Omental fat pad (tissue), 4 donors: ENCODE measurements at places on chromosomes 4 and X. TPM values are rescaled to one million over a fixed set of nuclear protein-coding genes. Genes with fewer than 3 reads are reported as not detected.

Gene KLF8
- total RNA-seq = 30.1 TPM

Gene SLC35A2
- total RNA-seq = 17.4 TPM

Gene PRRG3
- total RNA-seq = 1.2 TPM

Gene GALNT7
- 10.2 TPM for total RNA-seq

Gene CXCL11
- total RNA-seq = 1.3 TPM

Gene NLGN3
- total RNA-seq = 0.48 TPM

Gene SYP
- 0.46 TPM for total RNA-seq

Gene FMR1NB
- total RNA-seq = not detected

Gene PPARGC1A
- total RNA-seq = 5.0 TPM

Gene ETDB
- not detected for total RNA-seq

Gene MAGEA8
- not detected for total RNA-seq

Gene GABRE
- 106 TPM for total RNA-seq

Gene CXCL3
- total RNA-seq = 10.7 TPM

Gene NAP1L2
- 1.5 TPM for total RNA-seq

Gene STATH
- not detected for total RNA-seq

Gene FAM47A
- total RNA-seq = not detected

Gene STPG2
- total RNA-seq = 0.56 TPM

Gene CTPS2
- total RNA-seq = 7.2 TPM

Gene RNF212
- total RNA-seq = 3.4 TPM

Gene ZFP92
- total RNA-seq = 4.4 TPM

Gene MGARP
- total RNA-seq = 0.63 TPM

Gene SH3RF1
- 27.3 TPM for total RNA-seq

Gene MBNL3
- total RNA-seq = 13.7 TPM

Gene SH3TC1
- 32.6 TPM for total RNA-seq

Gene ENPEP
- total RNA-seq = 30.3 TPM

Gene RPS3A
- 2,629 TPM for total RNA-seq

Gene SPP1
- 1,073 TPM for total RNA-seq

Gene IL13RA2
- 0.56 TPM for total RNA-seq

Gene HMX1
- not detected for total RNA-seq

Gene FREM3
- not detected for total RNA-seq

Gene HSD17B13
- total RNA-seq = 1.3 TPM

Gene C1QTNF7
- 5.8 TPM for total RNA-seq

Gene AKAP4
- not detected for total RNA-seq

Gene CT45A1
- total RNA-seq = not detected

Gene RHOXF1
- total RNA-seq = not detected

Gene PNMA5
- not detected for total RNA-seq

Gene HELQ
- 20.0 TPM for total RNA-seq

Gene CSAG3
- total RNA-seq = not detected

Gene HAUS7
- 14.9 TPM for total RNA-seq

Gene HEPH
- 4.7 TPM for total RNA-seq

Gene MAOB
- total RNA-seq = 93.2 TPM

Gene LRP2BP
- total RNA-seq = 1.2 TPM

Gene VEGFD
- 28.8 TPM for total RNA-seq

Gene NDUFB11
- 63.2 TPM for total RNA-seq

Gene SCML2
- 2.2 TPM for total RNA-seq

Gene GABRB1
- total RNA-seq = not detected

Gene MAGEA12
- total RNA-seq = not detected

Gene TLL1
- total RNA-seq = 16.8 TPM

Gene CXCL13
- total RNA-seq = 0.79 TPM

Gene PDCL2
- not detected for total RNA-seq

Gene CT45A10
- not detected for total RNA-seq

Gene WFS1
- total RNA-seq = 39.3 TPM
